ENCODE measurements at places on chromosomes 7 and 10.

DNA sequence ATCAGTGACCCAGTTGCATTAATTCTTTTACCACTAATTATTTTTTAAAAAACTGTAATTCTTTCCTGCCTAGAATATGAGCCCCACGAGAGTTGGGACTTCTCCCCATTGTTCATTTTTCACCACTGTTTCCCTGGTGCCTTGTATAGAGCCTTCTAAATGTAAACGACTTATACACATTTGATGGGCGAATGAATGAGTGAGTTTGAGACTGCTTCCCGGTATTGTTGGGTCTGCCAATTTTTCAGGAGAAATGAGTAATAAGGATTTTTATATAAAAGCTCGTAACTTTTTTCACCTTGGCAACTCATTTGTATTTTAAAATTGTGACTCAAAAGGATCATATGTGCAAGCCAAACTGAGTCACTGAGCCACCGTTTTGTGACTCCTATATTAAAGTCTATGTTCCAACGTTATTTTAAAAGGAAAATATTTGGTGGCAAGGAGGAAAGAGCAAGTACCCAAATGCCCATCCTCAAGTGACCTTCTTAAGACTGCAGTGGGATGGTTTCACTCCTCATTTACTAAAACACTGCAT lies 621.3 kb downstream of the KCNMA1 start:
- no peak for DNase-seq

GRCh38 chr10:119420950-119421875 lies 121.3 kb downstream of the RGS10 start:
- DNase-seq: no peak

DNA sequence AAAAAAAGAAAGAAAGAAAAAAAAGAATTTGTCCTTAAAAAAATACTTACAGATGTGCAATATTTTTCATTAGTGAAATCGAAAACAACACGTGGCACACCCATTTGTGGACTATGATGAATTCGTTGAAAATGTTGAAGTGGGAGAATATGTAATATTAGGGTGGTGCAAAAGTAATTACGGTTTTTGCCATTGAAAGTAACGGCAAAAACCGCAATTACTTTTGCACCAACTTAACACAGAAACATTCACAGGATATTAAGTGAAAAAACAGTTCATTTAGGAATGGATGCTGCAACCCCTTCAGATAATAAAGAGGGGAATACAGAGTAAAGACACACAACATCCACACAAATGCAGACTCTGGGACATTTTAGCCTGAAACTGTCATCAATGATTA lies 96.0 kb downstream of the CALN1 start:
- no peak for DNase-seq

DNA sequence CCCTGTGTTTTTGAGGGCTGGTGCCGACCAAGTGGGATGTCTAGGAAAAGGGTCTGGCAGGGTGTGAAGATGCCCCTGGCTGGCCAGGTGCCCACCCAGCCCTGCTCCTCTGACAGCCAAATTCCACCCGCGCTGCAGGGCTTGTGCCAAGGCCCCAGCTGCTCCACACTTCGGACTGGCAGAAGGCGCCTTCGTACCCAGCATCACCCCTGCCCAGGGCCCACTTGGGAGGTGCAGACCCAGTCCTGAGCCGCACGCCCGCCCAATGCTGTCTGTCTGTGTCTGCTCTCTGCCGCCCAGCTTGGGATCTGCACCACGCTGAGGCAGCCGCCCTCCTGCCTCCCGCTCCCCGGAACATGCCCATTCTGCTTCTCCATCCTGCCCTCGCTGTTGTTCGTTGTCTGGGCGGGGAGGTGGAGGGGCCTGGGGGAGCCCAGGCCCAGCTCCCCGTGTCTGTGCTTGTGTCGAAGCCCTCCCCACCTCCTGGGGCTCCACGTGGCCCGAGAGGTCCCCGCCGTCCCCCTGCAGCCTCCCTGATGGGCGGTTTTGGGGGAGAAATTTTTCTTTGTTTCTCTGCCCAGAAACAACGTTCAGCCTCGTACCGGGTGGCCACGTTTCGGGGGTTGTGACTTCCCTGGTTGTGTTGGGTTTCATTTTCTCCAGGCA lies 36.9 kb upstream of the PPIF start:
- no peak for DNase-seq

- no peak for DNase-seq
Observed at GRCh38 chr7:94111009-94111408, 106.9 kb upstream of the BET1 start.

DNA sequence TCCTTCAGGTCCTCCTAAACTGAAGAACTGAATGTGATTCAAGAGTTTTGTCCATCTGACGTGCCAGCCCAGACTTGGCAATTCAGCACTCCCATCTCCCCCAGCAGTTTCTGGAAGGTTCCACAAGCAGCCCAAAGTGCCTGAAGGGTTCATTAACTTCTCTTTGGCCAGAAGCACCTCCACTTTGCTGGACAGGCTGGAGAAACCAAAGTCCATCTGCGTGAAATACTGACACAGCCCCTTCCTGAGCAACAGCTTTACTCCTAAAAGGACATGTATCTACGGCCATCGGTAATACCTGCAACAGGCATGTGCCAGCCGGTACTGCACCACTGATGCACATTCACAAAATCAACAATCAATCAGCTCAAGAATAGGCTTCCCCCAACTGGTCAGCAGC lies 48.5 kb downstream of the RSU1 start:
- DNase-seq: no peak

DNA sequence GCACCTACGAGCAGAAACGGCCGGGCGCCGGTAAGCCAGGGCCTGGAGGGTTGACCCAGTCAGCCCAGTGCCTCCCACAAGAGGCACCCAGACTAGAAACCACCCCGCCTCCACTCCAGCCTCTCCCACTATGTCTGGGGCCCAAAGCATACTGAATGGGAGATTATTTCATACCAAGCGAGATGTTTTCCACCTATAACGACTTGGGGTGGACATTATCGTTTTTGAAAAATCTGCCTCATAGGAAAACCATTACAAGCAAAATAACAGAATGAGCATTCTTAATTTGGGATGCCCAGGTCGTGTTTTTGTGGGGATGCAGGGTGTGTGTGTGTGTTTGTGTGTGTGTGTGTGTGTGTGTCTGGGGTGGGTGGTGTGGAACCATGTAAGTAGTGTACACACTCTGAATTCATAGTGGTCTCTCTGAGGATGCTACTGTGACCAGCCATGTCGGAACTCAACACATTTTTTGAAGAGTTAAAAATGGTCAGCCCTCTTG lies 1.6 kb downstream of the HOXA6 start:
- no peak for DNase-seq

- no peak for DNase-seq
Observed at GRCh38 chr10:51405580-51406351, 293.6 kb downstream of the CSTF2T start.

GRCh38 chr7:80967071-80967916 lies 48.4 kb upstream of the SEMA3C start:
- DNase-seq: no peak

- DNase-seq: no peak
Observed at GRCh38 chr7:79258826-79259225, 194.6 kb downstream of the MAGI2 start.

DNA sequence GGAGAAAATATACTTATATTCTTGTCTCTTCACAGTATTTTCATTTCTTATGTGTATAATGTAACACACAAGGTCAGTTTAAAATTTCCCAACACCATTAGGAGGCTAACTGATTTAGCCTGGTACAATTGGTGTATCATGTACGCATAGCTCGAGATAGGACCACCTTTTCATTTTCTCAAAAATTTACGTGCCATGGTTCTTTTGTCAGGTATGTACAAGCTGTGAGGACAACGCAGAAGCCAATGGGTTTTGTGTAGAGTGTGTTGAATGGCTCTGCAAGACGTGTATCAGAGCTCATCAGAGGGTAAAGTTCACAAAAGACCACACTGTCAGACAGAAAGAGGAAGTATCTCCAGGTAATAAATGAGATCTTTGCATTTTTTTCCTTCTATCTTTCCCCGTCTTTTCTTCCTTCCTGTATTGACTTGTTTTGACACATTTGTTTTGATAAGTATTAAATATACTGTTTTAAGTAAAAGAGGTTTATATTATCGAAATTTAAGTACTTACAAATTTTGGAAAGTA lies 55.0 kb downstream of the TRIM24 start:
- DNase-seq: no peak

- DNase-seq: no peak
Observed at GRCh38 chr10:132503581-132504421, 33.8 kb upstream of the INPP5A start.

- DNase-seq: no peak
Observed at GRCh38 chr7:50304911-50305582, 531 bp downstream of the IKZF1 start.

- no peak for DNase-seq
Observed at GRCh38 chr7:33500703-33501701, 371.6 kb downstream of the BBS9 start.

DNA sequence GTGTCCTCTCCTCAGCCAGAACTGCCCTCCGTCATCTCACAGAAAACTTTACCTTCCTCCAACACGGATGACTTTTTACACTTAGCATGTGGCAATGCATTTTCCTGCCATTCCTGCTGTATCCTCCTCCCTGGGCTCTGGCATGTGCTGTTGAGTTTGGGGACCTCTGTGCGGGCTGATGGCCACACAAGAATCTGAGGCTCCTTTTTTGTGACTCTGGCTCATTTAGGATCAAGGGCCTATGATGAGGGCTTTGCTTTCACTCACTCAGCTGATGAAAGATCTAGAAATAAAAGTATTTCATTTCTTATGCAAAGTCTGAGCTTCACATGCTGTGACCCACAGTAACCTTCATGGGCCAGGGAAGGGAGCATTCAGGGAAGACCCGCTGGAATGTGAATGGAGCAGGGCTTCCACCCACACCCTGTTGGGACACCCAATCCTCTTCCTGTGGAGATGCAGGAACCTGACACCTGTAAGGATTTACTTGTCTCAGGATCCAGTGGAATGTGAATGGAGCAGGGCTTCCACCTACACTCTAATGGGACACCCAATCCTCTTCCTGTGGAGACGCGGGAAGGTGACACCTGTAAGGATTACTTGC lies 500.3 kb upstream of the MKI67 start:
- no peak for DNase-seq

DNA sequence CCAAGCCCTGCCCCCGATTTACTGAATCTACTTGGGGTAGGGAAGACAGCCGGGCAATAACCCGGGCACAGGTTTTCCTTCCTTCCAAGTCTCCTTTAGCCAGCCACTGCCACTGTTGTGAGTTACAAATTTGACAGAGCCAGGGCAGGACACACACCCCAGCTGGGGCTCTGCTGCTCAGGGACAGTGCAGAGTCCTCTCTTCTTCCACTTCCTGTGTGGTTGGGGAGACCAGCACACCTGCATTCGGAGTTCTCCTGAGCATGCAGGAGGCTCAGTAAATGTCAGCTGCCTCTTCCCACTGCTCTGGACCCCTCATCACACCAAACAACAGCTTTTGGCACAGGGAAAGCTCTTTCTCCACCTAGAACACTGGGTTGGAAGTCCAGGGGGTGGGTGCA lies 21.3 kb downstream of the CHST15 start:
- no peak for DNase-seq

- no peak for DNase-seq
Observed at GRCh38 chr10:70312249-70312648, 28.4 kb upstream of the NPFFR1 start.

GRCh38 chr10:74891053-74891452 lies 64.7 kb downstream of the KAT6B start:
- DNase-seq: no peak

DNA sequence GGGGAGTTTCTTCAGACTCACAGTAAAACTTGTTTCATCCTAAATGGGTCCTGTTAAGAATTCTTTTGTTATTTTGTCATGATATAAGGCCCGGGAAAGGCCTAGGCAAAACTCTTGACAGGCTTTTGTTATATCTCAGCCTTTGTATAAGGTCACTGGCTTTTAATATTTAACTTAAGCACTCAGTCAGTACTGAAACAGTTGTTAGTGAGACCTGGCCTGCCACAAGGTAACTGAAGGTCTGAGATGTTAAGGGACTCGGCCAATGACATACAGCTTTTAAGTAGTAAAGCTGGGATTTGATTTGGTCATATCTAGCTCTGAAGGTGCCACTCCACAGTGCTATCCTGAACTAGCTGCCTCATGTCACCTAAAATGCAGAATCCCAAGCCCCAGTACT lies 57.2 kb upstream of the STEAP4 start:
- no peak for DNase-seq

DNA sequence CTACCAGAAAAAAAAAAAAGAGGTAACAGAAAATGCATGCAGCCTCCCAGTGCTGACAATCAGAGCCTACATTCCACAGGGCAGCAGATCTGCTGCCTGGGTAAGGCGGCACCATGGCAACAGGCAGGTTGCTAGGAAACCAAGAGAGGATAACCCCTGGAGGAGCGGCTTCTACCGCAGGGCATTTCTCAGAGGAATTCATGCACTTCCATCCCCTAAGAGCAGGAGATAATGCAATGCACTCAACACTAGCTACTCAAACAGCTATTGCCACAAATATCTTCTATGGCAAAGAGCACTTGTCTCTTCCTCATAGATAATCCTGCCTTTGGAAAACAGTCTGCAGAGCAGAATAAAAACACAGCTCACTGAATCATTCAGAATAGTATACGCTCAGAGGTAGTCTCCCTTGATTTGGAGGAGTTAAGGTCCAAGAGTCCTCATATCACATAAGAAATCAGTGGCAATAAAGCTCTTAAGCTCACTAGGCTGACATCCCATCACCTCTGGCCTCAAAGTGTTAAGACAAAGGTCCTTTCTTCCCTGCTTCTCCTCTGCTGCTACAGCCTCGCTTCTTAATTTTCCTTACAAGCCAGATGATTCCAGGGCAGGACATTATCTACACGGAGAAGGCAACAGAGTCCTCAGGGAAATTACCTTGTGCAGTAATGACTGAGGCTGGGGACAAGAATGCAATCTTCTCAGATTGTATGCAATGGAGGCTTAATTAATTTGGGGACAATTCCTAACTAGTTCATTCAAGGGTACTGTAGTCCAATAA lies 10.7 kb downstream of the PSAP start:
- DNase-seq: peak; percentile 80

DNA sequence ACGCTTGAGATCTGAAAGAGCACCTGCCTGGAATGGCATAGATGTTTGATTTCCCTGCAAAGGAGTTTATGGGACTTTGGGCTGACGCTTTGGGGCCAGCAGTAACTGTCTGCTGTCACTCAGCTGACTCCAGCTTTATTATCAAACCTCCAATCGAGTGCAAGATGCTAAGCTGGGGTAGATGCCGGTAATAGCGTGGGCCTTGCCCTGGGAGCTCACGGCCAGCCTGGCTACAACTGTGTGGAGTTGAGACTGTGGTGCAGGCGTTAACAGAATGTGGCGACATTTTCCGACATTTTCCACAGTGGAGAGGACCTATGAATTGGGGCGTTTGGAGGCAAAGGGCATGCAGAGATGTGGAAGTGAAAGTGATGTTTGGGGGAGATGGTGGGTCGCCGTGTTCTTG lies 1.3 kb downstream of the CHST12 start:
- no peak for DNase-seq

DNA sequence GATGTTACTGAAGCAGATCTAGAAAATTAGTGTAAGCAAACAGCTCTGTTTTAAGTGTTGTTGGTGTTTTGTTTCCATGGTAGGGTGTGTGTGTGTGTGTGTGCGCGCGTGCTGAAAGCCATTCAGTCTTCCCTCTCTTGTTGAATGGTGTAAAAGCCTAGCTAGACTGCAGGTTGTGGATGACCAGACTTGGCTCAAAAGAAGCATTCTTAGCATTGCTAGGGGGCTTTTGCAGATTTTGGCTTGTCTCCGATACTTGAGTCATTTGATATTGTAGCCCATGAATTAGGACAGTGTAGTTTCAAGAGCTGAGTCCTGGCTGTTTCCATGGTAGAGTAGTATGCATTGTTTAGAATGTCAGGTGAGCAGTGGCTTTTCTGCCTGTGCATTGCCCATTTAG lies 99.1 kb downstream of the SND1 start:
- no peak for DNase-seq

- DNase-seq: no peak
Observed at GRCh38 chr7:73645643-73646174, 21.4 kb upstream of the MLXIPL start.

GRCh38 chr7:96591900-96592676 lies 117.6 kb downstream of the SEM1 start:
- DNase-seq: no peak
